ENCODE measurements at places on chromosomes 1 and 21.

DNA sequence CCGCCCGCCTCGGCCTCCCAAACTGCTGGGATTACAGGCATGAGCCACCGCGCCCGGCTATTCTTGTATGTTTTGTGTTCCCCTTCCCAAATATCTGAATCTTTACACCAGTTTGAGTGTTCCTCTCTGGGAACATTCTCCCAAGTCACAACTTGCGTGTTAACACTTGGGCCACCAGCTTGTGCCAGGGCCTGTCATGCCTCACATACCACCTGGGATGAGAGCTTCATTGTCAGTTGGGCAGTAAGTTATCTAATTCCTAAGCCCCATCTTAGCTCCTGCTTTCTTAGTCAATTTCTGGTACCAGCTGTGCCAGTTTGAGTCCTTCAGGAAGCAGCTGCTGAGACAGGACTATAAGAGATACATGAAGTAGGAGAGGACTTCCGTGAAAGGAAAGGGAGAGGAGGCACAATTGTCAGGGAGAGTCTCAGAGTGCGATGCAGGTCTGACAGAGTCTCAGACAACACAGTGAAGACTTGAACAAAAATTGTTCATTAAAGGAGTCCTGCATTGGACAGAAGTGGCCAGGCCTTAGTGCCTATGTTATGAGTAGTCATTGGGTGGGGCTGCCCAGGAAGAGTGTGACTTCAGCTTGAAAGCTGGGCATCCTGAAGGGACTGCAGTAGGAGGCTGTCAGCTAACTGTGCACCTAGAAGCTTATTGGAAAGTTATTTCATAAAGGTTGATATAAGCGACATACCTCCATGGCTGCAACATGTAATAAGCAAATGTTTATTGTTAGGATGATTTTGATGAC, 17.3 kb downstream of the ZFYVE9 start:
- peak; percentile 42 for DNase-seq

- no peak for DNase-seq
Measured at GRCh38 chr1:193069748-193070385, 10.5 kb downstream of the RO60 start.

DNA sequence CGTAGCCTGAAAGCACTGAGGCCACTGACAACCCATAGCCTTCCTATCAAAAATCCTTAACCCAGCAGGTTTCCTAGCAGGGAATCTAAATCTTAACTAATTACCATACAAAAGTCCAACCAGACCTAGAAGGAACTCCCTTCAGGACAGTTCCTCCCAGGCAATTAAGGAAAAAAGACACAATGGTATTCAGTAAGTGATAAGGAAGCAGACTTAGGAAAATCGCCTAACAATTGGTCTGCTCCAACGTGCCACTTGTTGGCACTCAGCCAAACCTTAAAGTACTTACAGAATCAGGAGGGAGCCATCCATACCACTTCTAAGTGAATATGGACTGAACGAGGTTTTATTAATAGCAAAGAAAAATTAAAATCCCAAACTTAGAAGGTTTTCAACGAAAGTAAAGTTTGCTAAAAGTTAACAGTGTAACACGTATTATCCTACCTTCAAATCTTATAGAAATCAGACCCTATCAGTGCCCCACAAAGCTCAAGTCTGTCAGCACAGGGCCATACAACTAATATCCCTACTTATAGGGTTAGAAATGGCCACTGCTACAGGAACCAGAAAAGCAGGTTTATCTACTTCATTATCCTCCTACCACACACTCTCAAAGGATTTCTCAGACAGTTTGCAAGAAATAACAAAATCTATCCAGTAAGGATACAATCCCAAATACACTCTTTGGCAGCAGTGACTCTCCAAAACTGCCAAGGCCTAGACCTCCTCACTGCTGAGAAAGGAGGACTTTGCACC, 29.0 kb downstream of the SPATA6 start:
- DNase-seq = no peak

DNA sequence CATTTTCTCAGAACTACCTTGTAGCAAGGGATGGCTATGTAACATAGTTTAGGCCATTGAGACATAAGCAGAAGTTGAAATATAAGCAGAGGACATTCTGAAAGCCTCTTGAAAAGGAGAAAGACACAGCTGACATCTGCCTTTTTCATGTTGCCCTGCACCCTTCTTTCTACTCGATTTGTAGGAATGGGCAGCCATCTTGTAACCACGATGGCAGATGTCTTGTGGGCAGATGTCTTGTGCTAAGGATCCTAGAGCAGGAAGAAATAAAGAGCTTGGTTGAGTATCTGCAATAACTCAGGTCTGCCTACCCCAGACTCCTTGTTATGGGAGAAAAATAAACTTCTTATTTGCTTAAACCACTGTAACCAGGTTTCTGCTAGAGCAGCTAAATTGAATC, 351.0 kb downstream of the PDE4B start:
- no peak for DNase-seq

Measured in astrocyte (in vitro differentiated cells and primary cell).